ENCODE measurements at places on chromosomes 2 and 18.

DNA sequence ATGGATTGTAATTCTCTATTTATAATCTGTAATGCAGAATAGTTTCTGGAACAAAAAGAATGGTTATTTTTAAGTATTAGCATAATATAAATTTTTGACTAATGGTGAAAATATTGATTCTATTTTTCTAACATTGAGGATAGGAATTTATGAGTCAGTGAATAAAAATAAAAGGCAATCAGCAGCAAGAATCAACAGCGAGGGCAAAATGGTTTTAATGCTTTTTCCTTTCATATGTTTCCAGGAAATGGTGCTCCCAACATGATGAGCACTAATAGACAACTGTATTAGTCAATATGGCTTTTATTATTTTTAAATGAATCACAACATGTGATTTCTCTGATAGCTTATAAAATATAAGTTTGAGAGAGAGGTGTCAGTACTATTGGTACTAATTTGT lies 90.7 kb upstream of the TFPI start:
- DNase-seq, result no peak

- no peak for DNase-seq
Measured at GRCh38 chr2:85765081-85765731, 11.4 kb downstream of the ATOH8 start.

GRCh38 chr2:63440612-63441011 lies 147.7 kb downstream of the WDPCP start:
- DNase-seq, result no peak

DNA sequence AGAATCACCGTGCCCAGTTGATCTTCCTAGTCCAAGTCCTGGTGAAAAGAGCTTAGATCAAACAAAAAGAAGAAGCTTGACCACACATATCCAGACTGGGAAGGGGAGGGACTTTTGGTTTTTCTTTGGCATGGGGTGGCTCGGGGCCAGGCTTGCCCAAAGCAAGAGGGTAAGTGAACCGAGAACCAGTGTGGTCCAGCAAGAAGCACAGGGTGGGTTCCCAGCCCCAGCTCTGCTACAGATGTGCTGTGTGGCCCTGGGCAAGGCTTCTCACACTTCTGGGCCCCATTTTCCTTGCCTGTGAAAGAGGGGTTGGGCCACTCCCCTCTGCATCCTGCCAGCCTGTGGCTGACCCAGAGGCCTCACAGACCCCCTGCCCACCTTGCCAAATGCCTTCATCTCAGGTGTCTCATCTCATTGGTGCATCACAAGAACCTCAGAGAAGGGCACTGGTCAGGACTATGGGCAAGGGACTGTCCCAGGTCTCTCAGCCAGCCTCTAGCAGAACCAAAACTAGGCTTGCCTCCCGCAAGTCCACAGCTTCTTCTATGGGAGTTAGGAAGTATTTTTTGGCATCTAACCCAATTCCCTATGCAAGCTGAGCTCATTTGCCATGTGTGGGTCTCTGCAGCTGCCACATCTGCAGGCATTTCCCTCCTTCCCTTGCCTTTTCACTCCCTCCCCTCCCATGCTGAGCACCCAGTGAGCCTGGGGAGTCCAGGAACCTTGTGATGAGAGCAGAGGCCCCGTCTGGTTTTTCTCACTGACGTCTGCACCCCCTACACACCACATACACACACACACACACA lies 6.9 kb downstream of the ATP6V1B1 start:
- no peak for DNase-seq

DNA sequence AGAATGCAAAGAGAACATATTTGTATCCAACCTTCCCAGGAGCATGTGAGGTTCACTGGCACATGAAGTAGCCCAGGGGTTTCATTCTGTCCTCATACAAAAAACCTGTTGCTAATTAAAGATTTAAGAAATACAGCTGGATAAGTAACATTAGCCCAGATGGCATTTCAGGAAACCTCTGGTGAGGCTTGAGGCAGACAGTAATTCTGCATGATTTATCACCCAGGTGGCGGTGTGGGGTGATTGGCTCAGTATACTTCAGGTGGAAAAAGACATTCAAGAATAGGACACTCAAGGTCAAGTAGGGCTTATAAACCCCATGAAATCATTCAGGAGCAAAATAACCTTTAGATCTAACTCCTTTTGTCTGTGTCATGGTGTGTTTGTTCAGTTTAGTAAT lies 237.4 kb downstream of the RNF144A start:
- no peak for DNase-seq

DNA sequence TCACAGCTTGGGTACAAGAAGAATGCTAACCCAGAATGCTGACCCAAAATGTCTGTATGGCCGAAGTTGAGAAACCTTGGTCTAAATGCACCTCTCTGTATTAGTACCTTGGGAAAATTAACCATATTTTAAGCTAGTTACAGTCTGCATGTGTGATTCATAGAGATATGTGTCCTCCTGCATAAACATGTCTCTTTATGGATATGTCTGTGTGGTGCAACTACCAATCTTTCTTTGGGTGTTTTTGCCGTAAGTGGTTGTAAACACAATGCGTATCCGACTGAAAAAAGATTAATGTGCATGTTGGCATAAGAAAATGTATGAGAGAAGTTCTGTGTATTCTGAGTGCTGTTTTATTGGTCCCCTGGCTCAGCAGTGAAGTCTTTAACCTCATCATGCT lies 54.2 kb upstream of the GAREM2 start:
- DNase-seq, result no peak

- no peak for DNase-seq
Measured at GRCh38 chr18:35753306-35753910, 171.9 kb downstream of the GALNT1 start.

DNA sequence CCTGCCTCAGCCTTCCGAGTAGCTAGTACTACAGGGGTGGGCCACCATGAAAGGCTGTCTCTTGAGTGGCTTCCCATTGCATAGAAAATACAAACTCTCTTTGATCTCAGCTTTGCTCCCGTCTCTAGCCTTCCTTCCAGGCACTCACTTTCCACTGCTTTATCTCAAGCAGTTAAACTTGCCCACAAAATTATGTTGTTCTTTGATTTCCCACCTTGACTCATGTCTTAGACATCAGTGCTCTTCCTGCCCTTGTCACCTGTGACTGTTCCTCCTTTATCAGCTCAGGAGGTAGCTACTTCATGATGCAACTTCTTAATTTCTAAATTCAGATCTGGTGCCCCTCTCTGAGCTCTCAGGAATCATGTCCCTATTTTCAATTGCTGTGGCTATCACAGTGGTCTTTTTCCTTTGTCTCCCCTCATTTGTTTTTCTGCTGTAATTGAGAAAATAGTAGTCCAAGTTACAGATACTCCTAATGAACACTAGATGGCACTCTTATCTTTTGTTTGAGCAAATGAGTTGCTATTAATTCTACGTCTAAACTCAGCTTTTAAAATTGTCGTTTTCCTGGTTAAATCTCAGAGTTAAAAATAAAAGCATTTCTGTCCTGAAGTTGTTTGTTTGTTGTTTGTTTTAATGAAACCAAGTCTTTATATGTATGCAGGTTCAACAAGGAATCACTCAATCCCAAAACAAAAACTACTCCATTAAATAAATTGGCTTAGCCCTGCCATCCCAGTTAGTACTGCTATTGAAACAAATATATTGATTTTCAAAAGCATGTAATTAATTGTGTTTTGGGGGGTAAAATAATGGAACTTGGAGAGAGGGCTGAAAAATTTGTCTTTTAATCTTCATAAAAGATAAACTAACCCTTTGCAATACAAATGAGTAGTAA lies 46.9 kb upstream of the GREB1L start:
- DNase-seq, result no peak

GRCh38 chr2:26088038-26088643 lies 54.3 kb downstream of the RAB10 start:
- DNase-seq, result no peak

- DNase-seq, result no peak
Measured at GRCh38 chr2:199458806-199459285, 1.1 kb upstream of the SATB2 start.
